ENCODE measurements at places on chromosomes 11 and 22. TPM values are rescaled to one million over a fixed set of nuclear protein-coding genes. Genes with fewer than 3 reads are reported as not detected.

TPBGL gene
- total RNA-seq = not detected

NCF4 gene
- total RNA-seq = 48.2 TPM

TMEM191C gene
- 2.4 TPM for total RNA-seq

NELL1 gene
- not detected for total RNA-seq

GRCh38 chr11:79117488-79117887 is 323.3 kb downstream of the TENM4 start:
- DNase-seq = no peak

MS4A6A gene
- total RNA-seq = not detected
